Ovary (tissue), 10 donors: ENCODE measurements at places on chromosomes 12 and 14. TPM values are rescaled to one million over a fixed set of nuclear protein-coding genes. Genes with fewer than 3 reads are reported as not detected.

Gene TAS2R13
- total RNA-seq: 1.9 TPM

- DNase-seq: no peak
These were observed 1.8 kb upstream of the MYL6B start for GRCh38 chr12:56150563-56150962.

GRCh38 chr14:58898655-58899316, 261.0 kb downstream of the DACT1 start:
- no peak for DNase-seq

GRCh38 chr14:96803958-96804357, 6.8 kb downstream of the VRK1 start:
- DNase-seq: no peak

GRCh38 chr14:54975856-54976255, 51.0 kb downstream of the WDHD1 start:
- no peak for DNase-seq
